ENCODE measurements at places on chromosomes 2 and 18.

- no peak for DNase-seq
Measured at GRCh38 chr2:174607584-174607983, 10.0 kb upstream of the WIPF1 start.

GRCh38 chr18:3524706-3525105 lies 74.7 kb downstream of the TGIF1 start:
- DNase-seq = no peak

- DNase-seq = no peak
Measured at GRCh38 chr2:75055820-75056675, 97.6 kb downstream of the POLE4 start.

- DNase-seq = no peak
Measured at GRCh38 chr2:98698896-98699295, 32.0 kb downstream of the MGAT4A start.

DNA sequence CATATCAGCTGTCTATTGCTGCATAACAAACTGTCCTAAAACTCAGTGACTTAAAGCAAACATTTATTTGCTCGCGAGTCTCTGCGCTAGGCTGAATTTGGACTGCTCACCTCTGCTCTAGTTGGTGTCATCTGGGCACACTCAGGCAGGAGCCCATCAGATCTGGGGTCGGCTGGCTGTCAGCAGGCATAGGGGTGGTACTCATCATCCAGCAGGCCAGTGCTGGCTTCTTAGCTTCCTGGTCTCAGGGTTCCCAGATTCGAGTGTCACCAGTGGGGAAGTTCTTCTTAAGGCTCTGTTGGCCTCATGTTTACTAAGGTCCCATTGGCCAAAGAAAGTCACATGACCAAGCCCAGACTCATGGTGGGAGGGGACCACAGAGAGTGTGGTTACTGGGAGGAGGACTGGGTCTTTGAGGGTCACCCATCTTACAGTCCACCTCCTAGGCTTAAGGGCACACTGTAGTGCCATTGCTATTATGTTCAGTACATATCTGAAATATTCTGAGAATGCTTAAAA lies 71.6 kb upstream of the ATG16L1 start:
- no peak for DNase-seq

DNA sequence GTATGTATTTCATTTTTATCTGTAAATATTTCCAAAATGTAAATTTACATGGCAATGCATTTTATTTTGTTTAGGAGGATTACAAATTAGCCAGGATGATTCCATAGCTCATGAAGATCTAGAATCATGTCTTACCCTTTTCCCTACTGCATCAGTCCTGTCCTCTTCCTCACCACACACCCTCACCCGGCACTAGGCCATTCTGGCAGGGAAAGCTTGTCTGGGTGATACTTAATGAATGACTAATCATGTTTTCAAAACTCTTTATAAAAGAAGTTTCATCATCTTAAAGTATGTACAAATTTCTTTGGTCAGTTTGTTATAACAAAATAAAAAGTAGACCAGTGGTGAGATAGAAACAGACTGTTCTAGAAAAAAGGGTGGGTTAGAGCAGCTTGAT lies 283.3 kb upstream of the VWC2L start:
- DNase-seq = no peak

DNA sequence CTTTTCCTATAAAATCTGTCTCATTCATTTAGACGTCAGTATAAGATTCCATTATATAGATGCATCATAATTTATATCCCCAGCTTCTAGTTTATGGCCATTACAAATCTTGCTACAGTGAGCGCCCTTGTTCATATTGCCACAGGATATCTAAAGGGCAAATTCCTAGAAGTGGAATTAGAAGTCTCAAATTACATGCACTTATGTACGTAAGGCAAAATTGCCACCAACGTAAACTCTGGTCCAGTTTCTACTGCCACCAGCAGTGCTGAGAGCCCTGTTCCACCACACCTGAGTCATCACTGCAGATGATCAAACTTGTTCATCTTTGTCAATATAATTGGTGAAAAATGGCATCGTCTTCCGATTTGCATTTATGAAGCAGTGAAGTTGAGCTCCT lies 90.9 kb upstream of the ID2 start:
- peak; percentile 15 for DNase-seq

- no peak for DNase-seq
Measured at GRCh38 chr2:17584689-17585088, 44.2 kb downstream of the VSNL1 start.

DNA sequence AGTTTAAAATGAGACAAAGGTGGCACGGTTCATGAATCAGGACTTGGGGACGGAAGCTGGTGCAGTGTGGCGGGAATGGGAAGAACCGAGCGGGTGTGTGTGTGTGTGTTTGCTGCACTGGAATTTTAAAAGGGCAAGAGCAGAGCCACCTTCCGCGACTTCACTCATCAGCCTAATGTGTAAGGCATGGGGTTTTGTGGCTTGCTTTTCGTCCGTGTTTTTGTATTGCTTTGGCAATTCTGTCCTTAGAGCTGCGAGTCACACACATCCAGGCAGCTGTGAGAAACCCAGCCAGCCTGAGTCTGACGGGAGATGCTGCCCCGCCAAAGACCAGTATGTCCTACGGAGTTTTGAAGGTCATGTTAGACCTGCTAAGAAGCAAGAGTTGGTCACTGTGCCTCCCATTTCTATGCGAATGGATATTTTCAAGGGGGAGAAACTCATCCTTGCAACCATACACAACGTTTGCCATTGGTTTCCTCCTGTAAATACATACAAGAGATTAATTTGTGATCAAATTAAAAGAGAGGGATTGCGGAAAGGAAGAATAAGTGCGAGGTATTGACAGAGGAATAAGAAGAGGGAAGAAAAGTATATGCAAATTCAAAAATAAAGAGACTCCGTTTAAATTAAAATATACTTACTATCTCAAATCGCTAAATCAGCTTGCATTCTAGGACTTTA lies 665 bp upstream of the CACNB4 start:
- no peak for DNase-seq

All from NCI-H1930 (cell line).